Myometrial cell (primary cell): ENCODE measurements at places on chromosomes 11 and 22. TPM values are rescaled to one million over a fixed set of nuclear protein-coding genes. Genes with fewer than 3 reads are reported as not detected.

Gene PIH1D2
- 1.2 and 4.9 TPM in 2 replicates for total RNA-seq

Gene LIF
- 4.4 and 11.0 TPM in 2 replicates for total RNA-seq

Gene KRTAP5-7
- not detected in 2 replicates for total RNA-seq

Gene PHLDA2
- total RNA-seq: 64.9 and 77.8 TPM in 2 replicates

Gene OR5P2
- not detected in 2 replicates for total RNA-seq

Gene PGA4
- not detected in 2 replicates for total RNA-seq
